ENCODE measurements at places on chromosomes 13 and 19.

DNA sequence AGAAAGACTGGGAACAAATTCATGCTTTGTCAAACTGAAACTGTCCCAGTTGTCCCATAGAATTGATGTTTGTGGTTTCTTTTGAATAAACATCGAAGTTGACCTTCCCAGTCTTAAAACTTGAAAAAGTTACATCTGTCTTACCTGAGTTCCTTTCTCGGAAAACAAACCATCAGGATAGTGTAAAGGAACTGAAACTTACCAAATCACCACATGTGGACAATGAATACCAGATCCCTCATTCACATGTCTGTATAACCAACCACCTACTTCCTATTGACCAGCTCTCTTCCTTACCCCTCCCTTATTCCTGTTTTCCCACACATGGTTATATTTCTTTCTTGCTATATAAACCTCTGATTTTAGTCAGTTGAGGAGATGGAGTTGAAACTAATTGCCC, 791.7 kb upstream of the PCDH20 start:
- DNase-seq: no peak

DNA sequence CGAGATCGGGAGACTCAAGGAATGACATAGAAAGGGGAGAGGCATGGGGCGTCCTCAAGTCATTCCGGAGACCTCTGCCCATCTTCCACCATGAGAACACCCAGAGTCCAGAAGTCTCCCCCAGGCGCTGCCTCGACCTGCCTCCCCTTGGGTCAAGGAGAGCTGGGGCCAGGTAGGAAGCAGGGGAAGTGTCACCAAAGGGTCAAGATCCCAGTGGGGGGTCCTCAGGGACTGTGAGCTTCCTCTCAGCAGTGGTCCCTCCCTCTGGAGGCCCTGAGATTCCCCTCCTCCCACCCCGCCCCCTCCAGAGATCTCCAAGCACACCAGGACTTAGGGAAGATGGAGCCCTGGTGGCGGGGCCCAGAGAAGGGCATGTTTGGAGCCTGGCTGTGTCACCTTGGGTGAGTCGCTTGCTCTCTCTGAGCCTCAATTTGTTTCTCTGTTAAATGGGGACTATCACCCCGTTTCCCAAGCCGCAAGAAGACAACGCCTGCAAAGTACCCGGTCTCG, 919 bp downstream of the DACT3 start:
- DNase-seq: no peak

DNA sequence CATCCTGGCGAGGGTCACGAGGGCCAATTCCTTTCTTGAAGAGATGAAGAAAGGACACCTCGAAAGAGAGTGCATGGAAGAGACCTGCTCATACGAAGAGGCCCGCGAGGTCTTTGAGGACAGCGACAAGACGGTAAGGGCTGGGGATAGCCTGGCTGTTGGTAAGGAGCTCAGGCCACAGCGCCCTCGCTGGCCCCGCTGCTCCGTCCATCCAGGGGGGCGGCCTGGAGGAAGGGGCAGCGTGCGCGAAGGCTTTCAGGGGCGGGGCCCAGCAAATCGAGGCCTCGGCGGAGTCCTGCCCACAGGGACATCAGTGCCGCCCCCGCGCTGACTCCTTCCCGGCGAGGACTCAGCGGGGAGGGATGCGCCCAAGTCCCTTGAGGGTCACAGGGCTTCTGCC, 6.9 kb downstream of the F10 start:
- DNase-seq: no peak

DNA sequence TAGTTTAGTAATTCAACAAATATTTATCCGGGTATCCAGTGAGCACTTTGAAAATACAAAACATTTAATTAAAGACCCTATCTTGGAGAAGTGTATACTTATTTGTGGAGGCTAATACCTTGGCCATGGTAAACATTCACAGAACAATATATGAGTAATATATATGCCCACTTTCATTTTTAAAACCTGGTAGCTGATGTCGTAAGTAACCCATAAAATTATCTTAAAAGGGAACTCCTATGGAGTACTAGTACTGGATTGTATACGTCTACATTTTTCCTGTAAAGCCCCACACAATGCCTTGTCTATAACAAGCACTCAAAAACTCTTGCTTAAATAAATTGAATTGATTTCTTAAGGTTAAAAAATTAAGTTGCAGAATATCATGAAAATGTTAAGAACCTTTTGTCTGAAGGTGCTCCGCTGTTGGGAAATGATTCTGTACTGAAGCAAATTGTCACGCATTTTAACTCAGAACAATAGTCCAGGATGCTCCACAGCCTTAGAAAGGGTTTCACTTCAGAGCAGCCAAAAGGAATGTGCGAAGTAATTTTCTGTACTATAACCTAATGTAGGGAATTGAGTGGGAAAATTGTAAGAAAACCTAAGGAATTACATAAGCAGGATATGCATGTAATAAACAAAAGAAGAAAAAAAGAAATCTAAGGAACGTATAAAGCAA, 58.9 kb upstream of the C1QTNF9 start:
- DNase-seq: no peak

- DNase-seq: no peak
These were observed 11.1 kb downstream of the ACER1 start for GRCh38 chr19:6322284-6322683.

GRCh38 chr19:33819880-33820781, 23.5 kb downstream of the KCTD15 start:
- DNase-seq: no peak

DNA sequence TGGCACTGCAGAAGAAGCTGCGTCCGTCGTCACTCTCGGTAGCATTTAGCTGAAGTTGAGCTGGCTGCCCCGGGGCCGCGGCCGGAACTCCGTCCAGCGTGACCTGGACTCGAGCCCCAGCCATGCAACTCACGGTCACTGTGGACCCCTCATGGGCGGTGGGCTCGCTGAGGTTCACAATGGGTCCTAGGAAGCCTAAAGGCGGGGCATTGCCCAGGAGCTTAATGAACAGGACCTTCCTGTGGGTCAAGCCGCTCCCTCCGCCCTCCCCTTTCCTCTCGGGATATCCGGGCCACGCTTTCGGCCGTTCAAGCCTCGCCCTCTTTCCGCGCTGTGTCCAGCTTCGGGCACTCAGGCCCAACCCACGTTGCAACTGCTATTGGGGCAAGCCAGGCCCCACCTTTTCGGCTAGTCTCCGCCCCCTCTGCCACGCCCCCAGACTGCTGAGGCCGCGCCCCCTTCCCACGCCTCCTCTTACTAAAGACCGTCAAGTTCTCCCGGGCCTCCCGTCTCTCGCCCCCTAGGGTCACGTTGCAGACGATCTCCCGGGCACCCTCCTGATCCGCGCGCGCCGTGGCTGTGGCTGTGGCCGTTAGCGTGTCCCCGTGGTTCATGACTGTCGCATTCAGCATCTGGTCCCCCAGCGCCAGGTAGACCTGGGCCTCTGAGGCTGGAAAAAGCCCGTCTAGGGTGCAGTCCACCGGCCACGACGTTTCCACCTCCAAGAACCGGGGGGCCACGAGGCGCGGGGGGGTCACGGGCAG, 1.4 kb upstream of the RAVER1 start:
- DNase-seq: peak; percentile 84

DNA sequence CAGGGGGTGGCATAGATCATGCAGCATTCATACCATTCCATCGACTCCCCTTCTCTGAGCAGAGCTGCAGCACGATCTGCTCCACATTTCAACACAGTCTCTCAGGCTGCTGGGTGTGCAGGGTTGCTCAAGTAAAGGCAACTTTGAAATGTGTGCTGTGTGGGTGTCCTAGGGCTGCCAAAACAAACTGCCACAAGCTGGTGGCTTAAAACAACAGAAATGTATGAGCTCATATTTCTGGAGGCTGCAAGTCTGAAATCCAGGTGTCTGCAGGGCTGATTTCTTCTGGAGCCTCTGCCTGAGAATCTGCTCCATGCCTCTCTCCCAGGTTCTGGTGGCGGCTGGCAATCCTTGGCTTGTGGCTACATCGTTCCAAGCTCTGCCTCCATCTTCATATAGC, 63.7 kb upstream of the WDFY2 start:
- DNase-seq: peak; percentile 22

GRCh38 chr19:49216071-49216470, 58.5 kb downstream of the TRPM4 start:
- DNase-seq: peak; percentile 5

DNA sequence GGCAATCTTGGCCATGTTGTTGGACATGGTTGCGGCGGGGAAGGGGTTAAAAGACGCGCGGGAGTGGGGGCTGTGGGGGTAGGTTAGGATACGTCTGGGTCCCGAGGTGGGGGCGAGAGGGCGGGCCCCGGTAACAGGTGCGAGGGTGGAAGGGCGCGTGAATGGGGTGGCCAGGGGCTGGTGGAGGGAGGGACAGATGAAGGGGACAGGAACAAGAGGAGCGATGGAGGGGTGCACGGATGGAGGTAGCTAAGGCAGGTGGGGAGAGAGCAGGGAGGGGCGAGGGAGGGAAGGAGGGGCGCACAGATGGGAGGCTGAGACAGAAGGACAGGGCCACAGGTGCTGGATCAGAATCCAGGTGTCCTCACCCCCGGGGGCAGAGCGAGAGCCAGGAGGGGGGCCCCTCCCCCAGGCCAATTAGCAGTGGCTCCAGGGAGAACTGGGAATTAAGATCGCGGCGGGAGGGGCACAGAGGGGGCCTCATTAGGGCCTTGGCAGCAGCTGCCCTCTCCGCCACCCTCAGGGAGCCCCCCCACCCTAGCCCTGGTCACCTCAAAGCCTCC, 1.3 kb downstream of the GNG8 start:
- no peak for DNase-seq

- no peak for DNase-seq
These were observed 65.6 kb downstream of the C13orf42 start for GRCh38 chr13:51045451-51045850.

GRCh38 chr13:77437267-77437666, 98.2 kb upstream of the SCEL start:
- no peak for DNase-seq

- no peak for DNase-seq
These were observed 221.1 kb downstream of the TDRD3 start for GRCh38 chr13:60617991-60618733.

DNA sequence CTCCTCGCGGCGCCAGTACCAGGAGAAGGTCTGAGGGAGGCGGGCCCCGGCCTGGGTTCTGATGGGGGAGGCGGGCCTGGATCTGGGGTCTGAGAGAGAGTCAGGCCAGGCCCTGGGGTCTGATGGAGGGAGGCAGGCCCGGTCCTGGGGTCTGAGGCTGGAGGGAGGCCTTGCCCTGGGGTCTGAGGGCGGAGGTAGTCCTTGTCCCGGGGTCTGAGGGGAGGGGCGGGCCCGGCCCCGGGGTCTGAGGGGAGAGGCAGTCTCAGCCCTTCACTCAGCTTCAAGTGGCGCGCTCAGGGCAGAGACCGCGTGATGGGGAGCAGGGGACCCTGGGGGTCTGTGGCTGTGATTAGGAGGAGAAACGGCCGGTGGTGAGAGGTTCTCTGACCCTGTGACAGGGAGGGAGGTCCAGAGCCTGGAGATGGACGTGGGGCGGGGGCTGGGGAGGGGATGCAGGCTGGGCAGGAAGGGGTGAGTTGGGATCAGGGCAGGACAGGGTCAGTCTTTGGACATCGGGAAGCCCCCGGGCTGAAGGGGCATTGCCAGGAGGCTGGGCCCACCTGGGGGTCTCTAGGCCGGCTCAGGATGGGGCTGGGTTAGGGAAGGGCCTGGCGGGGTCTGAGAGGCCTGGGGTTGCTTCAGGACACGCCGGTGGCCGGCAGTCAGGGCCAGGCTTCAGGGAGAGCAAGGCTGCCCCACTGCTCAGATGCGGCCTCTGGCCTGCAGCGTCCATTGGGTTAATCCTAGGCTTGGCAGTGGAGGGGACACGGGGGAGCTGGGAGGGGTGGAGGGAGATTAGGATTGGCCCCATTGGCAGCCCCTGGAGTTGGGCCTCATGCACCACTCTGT, 18.7 kb downstream of the HCN2 start:
- DNase-seq: no peak

- DNase-seq: no peak
These were observed 103.9 kb downstream of the FAM216B start for GRCh38 chr13:42885325-42885724.

DNA sequence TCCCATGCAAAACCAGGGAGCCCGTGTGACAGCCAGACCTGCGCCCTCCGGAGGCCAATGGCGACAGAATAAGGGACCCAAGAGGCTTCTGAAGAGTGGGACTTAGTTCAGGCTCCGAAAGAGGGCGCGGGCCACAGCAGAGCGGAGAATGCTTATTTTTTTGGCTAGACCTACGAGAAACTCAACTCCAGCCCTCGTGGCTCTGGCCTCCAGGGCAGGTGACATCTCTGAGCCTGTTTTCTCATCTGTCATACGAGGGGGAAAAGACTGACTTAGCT, 23.0 kb downstream of the DPP9 start:
- no peak for DNase-seq

GRCh38 chr19:5098646-5099045, 129.7 kb downstream of the KDM4B start:
- DNase-seq: no peak

GRCh38 chr13:100434010-100434763, 154.4 kb downstream of the GGACT start:
- DNase-seq: peak; percentile 67

GRCh38 chr19:35959040-35959967, 23.1 kb downstream of the LRFN3 start:
- DNase-seq: no peak

DNA sequence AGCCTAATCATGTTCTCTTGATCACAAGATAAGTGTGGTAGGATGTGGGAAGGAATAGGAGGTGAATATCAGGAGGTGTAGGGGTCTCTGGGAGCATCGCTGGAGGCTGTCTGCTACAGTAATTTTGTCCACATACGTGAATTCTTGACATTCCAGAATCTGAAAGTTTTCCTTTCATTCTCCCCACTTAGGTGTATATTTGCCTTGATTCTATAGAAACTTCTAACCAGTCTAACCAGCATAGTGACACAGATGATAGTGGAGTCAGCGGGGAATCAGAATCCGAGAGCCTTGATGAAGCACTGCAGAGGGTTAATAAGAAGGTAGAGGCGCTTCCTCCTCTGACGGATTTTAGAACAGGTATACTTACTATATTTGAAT, 106.4 kb downstream of the RNF17 start:
- DNase-seq: no peak

DNA sequence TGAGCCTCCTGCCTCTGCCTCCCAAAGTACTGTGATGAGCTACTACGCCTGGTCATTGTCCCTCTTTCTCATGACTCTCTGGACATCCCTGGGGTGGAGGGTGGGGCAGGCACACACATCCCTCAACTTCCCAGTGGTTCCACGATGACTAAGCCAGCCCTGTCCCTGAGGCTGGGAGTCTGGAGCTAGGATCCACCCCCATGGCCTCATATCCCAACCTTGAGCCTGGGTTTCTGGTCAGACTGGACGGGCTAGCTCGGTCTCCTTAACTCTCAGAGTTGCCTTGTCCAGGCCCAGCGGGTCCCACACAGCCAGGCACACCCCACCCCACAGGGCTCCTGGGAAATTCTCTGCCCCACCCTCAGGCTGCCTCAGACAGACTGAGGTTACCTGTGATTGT, 19.6 kb downstream of the IER2 start:
- DNase-seq: peak; percentile 83

GRCh38 chr13:108833531-108833930, 204.1 kb downstream of the MYO16 start:
- no peak for DNase-seq
